ENCODE measurements at places on chromosomes 3 and 15.

DNA sequence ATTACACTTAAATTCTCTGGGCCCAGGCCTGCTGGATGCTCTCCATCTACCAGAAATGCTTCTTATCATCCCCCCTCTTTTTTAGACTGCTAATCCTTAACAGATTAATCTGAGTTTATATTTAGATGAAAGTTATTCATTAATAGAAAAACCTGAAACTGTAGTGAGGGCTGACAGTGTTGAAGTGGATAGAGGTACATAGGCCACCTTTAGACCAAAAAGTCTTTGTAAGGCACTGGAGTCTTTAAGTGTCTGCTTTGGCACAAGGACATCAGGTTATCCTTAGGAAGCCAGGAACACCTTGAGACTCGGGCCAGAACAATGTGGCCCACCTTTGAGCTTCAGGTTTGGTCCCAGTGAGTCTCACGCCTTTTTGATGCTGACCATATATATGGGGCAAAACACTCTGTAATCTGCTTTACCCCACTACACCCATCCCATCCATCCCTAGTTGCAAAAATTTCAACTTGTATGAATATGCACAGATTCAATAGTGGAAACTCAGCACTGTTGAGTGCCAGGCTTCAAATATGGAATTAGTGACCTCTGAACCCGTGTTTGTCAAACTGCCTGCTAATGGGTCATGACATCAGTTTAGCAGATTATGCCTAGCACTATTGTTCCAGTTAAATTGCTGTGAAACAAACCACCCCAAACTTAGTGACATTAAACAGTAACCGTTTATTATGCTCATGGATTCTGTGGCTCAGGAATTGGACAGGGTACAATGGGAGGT lies 44.0 kb downstream of the PDE8A start:
- no peak for DNase-seq

- no peak for DNase-seq
Measured at GRCh38 chr15:64845183-64845611, 3.5 kb downstream of the PLEKHO2 start.

DNA sequence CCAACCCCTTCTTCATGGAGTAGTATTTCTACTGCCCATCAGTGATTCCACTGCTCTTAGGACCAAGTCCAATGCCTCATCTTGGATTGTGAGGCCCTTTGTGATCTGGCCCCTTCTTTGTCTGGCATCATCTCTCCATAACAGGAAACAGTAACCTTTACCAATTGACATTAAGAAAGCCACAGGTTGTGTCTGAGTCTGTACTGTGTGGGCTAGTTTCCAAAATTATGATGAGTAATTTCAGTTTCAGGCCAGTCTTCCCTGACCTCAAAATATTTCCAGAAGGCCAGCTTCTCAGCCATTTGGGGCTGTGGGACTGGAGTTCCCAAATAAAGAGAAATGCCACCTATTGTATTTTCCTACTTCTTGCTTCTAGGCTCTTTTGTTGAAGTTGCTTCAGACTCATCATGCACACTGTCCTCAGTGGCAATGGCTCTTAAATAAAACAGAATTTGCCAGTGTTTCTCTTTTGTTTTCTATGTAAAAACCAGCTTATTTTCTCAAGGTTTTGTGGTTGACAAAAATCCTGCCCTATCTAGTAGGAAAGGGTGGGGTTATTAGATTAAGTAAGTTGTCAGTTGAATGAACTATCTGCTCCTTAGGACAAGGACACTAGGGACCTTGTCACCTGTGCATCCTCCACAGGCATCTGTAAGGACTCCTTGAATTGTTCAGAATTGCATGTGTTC lies 47.0 kb upstream of the ACKR4 start:
- DNase-seq = no peak

- DNase-seq = no peak
Measured at GRCh38 chr15:88681610-88682221, 42.9 kb downstream of the ISG20 start.

DNA sequence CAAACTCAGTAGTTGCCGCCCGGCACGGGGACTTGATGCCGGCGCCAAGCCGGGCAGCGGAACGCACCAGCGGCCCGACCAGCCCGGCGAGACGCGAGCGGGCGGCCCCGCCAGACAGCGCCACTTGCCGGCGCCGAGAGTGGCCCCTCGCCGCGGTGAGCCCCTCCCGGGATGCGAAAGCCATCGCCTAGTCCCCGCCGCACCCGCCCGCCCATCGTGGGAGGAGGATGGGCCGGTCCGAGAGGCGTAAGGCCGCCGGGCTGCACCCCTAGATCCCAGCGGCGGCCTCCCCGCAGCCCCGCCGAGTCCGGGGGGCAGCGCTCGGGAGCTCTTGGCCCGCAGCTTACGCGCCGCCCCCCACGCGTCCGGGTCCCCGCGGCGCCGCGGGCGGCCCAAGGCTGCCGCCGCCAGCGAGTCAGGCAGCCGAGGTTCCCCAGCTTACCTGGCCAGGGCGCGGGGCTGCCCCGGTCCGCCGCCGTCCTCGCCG lies 609 bp downstream of the GOLGA8A start:
- DNase-seq = no peak

DNA sequence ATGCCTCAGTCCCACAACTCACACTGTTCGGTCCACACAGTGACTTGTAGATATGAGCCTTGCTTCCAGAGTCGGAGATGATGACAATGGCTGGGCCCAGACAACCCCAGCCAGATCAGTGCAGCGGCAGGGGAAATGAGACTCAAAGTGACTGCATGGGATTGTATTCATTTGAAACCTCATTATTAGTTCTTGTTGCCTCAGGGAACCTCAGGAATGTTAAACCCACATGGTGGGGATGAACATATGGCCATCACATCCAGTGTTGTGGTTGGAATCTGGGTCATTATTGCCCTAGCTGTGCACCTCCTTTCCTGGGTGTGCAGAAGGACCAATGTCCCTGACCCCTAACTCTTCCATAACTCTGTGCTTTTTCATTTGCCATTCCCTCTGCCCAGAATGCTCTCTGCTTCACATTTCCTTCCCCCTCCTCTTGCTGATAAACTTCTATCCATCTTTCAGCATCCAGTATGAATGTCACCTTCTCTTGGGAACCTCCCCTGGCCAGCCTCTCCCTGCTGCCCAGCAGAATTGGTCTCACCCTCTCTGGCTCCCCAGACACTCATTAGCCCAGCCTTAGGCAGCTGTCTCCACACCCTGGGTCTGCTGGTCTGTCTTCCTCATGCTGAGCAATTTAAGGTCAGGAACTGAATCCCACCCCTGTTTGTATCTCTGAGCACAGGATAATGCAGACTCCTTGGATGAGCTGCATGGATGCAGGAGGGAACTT lies 67.0 kb upstream of the TNFAIP8L3 start:
- DNase-seq = no peak

- no peak for DNase-seq
Measured at GRCh38 chr3:38516669-38517068, 20.5 kb downstream of the EXOG start.

DNA sequence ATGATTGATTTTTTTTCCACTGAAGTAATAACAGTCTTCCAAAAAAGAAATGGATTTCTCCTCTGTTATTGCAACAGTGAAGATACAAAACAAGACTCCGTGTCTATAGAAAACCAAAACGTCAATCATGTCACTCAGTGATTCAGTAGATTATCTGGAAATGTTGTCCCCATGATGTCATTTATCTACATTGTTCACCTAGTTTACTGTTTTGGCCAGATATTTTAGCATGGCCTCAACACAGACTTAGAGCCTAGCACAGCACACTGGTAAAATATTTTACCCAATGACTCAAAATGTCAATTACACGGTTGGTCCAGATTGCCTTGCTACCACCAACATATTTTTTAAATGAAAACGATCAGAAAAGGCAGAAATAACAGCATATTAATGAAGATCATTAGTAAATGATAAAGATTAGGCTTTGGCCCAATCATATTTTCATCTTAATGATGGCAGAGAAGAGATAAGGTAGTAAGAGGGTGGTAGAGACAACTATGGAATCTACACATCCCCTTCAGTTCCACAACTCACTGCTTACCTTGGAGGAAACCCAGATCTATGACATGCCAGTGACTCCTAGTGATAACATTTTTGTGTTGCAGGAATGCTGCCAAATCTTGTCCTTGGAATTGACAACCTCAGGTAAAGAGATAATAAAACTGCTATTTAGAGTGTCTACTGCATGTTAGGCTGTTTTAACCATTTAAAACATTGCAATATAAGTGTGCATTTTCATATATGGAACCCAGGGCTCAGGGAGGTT lies 347.7 kb upstream of the ARPP21 start:
- no peak for DNase-seq

- DNase-seq = peak; percentile 47
Measured at GRCh38 chr3:128497305-128498126, 4.5 kb upstream of the GATA2 start.

GRCh38 chr3:65636326-65636725 lies 402.4 kb downstream of the MAGI1 start:
- DNase-seq = peak; percentile 98

DNA sequence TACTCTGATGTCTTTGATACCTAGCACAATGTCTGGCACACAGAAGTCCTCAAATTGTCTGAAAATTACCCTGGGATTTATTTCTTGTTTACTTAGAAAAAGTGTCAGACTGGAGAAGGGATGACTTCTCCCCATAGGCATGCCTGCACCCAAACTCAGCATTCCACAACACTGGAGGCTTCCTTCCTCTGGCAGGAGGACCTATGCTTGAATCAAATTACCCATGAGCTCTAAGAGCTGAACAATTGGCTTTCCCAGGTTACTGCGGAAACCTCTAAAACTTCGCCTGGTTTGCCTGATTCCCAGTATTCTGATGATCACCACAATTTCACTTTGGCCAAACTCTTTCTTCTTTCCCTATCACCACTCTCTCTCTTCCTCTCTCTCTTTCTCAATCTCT lies 217.4 kb downstream of the DIPK2A start:
- DNase-seq = no peak

GRCh38 chr3:12041446-12042041 lies 37.4 kb downstream of the SYN2 start:
- DNase-seq = no peak

GRCh38 chr3:19898721-19899120 lies 35.3 kb downstream of the EFHB start:
- no peak for DNase-seq

DNA sequence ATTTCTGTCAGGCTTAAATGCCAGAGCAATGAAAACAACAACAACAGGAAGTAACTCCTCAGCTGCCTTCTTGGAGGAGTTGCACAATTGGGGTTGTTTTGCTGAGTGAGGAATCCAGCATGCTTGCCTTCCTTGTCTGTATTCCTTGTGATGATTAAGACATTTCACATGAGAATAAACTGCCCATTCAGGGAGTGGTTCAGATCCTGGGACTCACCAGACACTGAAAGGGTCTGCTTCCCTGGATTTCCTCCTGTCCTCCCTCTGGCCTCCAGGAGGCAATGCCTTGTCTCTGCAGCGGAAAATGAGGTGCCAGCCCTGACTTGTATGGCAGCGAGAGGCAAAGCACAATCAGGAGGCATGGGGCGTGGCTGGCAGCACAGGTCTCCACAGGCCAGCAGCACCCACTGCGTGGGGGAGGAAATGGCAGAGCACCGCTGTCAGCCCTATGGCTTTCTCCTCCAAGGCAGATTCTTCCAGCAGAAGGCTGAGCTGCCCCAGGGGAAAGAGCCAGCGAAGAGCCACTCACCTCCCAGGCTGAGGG lies 41.5 kb downstream of the RBP2 start:
- DNase-seq = no peak

GRCh38 chr3:10173095-10173925 lies 8.6 kb downstream of the IRAK2 start:
- DNase-seq = no peak

DNA sequence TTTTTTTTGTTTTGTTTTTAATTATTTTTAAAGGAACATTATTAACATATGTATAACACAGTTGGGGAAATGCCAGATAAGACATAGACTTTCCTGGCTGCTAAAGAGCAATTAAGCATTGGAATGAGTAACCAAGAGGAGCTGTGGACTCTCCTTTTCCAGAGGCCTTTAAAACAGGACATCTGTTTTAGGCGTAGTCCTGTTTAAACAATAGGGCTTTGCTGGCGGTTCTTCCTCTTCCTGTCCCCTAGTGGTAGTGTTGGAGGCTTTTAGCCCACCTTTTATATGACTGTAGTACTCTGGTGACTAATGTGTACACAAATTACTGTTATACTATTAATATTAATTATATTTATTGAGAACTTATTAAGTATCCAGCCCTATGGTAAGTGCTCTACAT lies 81.9 kb downstream of the PPARG start:
- no peak for DNase-seq

- no peak for DNase-seq
Measured at GRCh38 chr3:4982773-4983738, 3.8 kb downstream of the BHLHE40 start.

GRCh38 chr15:77622934-77623754 lies 9.6 kb downstream of the LINGO1 start:
- no peak for DNase-seq

- no peak for DNase-seq
Measured at GRCh38 chr3:138188013-138188730, 1.1 kb downstream of the ARMC8 start.

- DNase-seq = peak; percentile 59
Measured at GRCh38 chr3:37967260-37967881, 23.2 kb upstream of the VILL start.

DNA sequence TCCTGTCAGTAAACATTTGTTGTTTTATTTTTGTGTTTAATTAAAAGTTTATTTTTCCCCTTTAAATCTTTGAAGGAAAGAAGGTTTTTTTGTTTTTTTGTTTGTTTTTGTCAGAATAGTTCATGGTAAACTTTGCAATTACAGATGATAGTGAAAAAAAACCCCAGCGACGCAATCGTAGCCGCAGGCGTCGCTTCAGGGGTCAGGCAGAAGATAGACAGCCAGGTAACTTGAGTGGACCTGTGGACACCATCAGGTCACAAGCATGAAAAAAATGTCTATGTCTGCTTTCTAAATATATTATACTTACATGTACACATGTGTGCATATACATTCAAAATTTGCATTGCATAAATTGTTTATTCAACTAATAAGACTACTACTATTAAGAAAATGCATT lies 18.6 kb downstream of the DNAJC19 start:
- DNase-seq = no peak

GRCh38 chr15:39908186-39908585 lies 11.9 kb downstream of the GPR176 start:
- DNase-seq = no peak

GRCh38 chr3:59836531-59836930 lies 786.7 kb upstream of the CFAP20DC start:
- peak; percentile 81 for DNase-seq
